ENCODE measurements at places on chromosomes 1 and 21.

GRCh38 chr1:171495444-171495843, 10.1 kb downstream of the PRRC2C start:
- no peak for DNase-seq

GRCh38 chr1:87169263-87169910, 159.3 kb upstream of the LMO4 start:
- no peak for DNase-seq

DNA sequence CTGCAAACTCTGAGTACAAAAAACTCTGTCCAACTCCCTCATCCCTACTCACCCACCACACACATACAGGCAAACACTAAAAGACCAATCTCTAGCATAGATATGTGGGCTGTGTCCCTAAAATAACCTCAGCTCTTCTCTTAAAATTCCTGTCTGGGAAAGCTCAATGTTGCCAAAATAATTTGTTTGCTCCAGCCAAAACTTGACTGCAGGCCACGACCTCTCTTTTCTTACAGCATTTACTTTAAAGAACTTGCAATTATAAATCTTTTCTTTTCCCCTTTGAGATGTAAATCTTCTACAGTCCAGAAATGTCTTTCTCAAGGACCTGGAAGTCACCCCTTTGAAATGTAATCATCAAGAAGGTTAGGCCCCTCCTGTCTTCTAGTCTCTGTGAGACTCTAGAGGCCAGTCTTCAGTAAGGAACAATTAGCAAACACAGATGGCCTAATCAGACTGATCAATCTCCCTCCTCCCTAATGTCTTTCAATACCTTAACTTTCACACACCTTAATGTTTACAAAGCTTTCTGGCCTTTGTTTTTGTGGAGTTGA, 483.6 kb upstream of the RGS18 start:
- DNase-seq, result no peak

GRCh38 chr1:29117381-29117780, 6.3 kb downstream of the TMEM200B start:
- no peak for DNase-seq

GRCh38 chr1:34780528-34780927, 486 bp upstream of the GJB3 start:
- no peak for DNase-seq

All from CD4-positive, alpha-beta T cell treated with Interleukin-6 at 100 ng/mL for 8 hours (primary cell).